SK-N-SH (cell line): ENCODE measurements at places on chromosomes 16 and 17. TPM values are rescaled to one million over a fixed set of nuclear protein-coding genes. Genes with fewer than 3 reads are reported as not detected.

The TERB1 gene
- 0.06 and 0.08 TPM in 2 replicates for polyA plus RNA-seq

The SRL gene
- polyA plus RNA-seq = not detected in 2 replicates

The TPSG1 gene
- polyA plus RNA-seq = not detected in 2 replicates

The PERCC1 gene
- not detected in 2 replicates for polyA plus RNA-seq

The NUPR1 gene
- polyA plus RNA-seq = 0.61 and 1.1 TPM in 2 replicates

The GPR142 gene
- polyA plus RNA-seq = not detected in 2 replicates

The RPGRIP1L gene
- 5.7 and 6.5 TPM in 2 replicates for polyA plus RNA-seq

The PRSS27 gene
- 7.6 and 7.7 TPM in 2 replicates for polyA plus RNA-seq

The PPP1R1B gene
- 0.05 and 0.07 TPM in 2 replicates for polyA plus RNA-seq

The TEKT1 gene
- polyA plus RNA-seq = not detected in 2 replicates

The MYO19 gene
- 61.6 and 72.4 TPM in 2 replicates for polyA plus RNA-seq

The METTL23 gene
- 75.9 and 96.8 TPM in 2 replicates for polyA plus RNA-seq

The CCT6B gene
- polyA plus RNA-seq = 0.48 and 0.57 TPM in 2 replicates

The LPO gene
- 0.02 TPM in 1 of 2 replicates, not detected in the other for polyA plus RNA-seq

The MPP2 gene
- polyA plus RNA-seq = 8.1 and 8.3 TPM in 2 replicates

The KRT20 gene
- not detected in 2 replicates for polyA plus RNA-seq

The NKIRAS2 gene
- 89.8 and 91.8 TPM in 2 replicates for polyA plus RNA-seq

The SDK2 gene
- 0.02 TPM in 2 replicates for polyA plus RNA-seq

The INPP5K gene
- 26.2 and 28.6 TPM in 2 replicates for polyA plus RNA-seq

The ENPP7 gene
- polyA plus RNA-seq = not detected in 2 replicates

The NR1D1 gene
- 2.1 and 6.5 TPM in 2 replicates for polyA plus RNA-seq

The DNAAF1 gene
- 0.26 and 0.35 TPM in 2 replicates for polyA plus RNA-seq

The HSF5 gene
- polyA plus RNA-seq = not detected in 2 replicates

The MRM3 gene
- polyA plus RNA-seq = 16.4 and 17.4 TPM in 2 replicates

The FOXL1 gene
- polyA plus RNA-seq = 2.5 and 2.8 TPM in 2 replicates

The KRT31 gene
- 0.03 TPM in 1 of 2 replicates, not detected in the other for polyA plus RNA-seq

The SCARF1 gene
- 0.39 TPM in 2 replicates for polyA plus RNA-seq

The ZNF174 gene
- polyA plus RNA-seq = 10.5 and 12.9 TPM in 2 replicates

The KIF2B gene
- polyA plus RNA-seq = not detected in 2 replicates

The PRR14 gene
- polyA plus RNA-seq = 7.5 and 13.5 TPM in 2 replicates

The KDM8 gene
- polyA plus RNA-seq = 3.3 and 3.9 TPM in 2 replicates

The ADGRG3 gene
- not detected in 2 replicates for polyA plus RNA-seq

The CNTNAP4 gene
- polyA plus RNA-seq = not detected in 2 replicates

The HS3ST2 gene
- not detected in 2 replicates for polyA plus RNA-seq

The TMEM106A gene
- polyA plus RNA-seq = 0.03 and 0.12 TPM in 2 replicates

The CMTM2 gene
- not detected in 2 replicates for polyA plus RNA-seq

The NXPH3 gene
- polyA plus RNA-seq = 0.30 and 0.31 TPM in 2 replicates

The KRT36 gene
- polyA plus RNA-seq = not detected in 2 replicates

The GPR139 gene
- polyA plus RNA-seq = not detected in 2 replicates

The SHCBP1 gene
- polyA plus RNA-seq = 11.1 and 12.5 TPM in 2 replicates

The USP6 gene
- polyA plus RNA-seq = not detected in 2 replicates

The NACA2 gene
- polyA plus RNA-seq = not detected in 2 replicates

The GRB7 gene
- polyA plus RNA-seq = not detected in 2 replicates

The RDM1 gene
- 1.8 and 2.5 TPM in 2 replicates for polyA plus RNA-seq

The HAGHL gene
- 60.6 and 65.5 TPM in 2 replicates for polyA plus RNA-seq

The ODAD4 gene
- 1.1 and 1.6 TPM in 2 replicates for polyA plus RNA-seq

The CES4A gene
- polyA plus RNA-seq = 7.3 and 13.2 TPM in 2 replicates

The CES3 gene
- 1.4 and 1.8 TPM in 2 replicates for polyA plus RNA-seq

The IGFALS gene
- 0.02 and 0.03 TPM in 2 replicates for polyA plus RNA-seq

The ZNF830 gene
- polyA plus RNA-seq = 7.8 and 8.8 TPM in 2 replicates

The CD300H gene
- polyA plus RNA-seq = not detected in 2 replicates

The MAPT gene
- 0.47 and 0.74 TPM in 2 replicates for polyA plus RNA-seq

The CISD3 gene
- 12.9 and 16.5 TPM in 2 replicates for polyA plus RNA-seq

The KLHL10 gene
- 0.02 and 0.03 TPM in 2 replicates for polyA plus RNA-seq
